ENCODE measurements at places on chromosomes 5 and 9.

- no peak for DNase-seq
These were observed 9.4 kb upstream of the DELE1 start for GRCh38 chr5:141914199-141914743.

DNA sequence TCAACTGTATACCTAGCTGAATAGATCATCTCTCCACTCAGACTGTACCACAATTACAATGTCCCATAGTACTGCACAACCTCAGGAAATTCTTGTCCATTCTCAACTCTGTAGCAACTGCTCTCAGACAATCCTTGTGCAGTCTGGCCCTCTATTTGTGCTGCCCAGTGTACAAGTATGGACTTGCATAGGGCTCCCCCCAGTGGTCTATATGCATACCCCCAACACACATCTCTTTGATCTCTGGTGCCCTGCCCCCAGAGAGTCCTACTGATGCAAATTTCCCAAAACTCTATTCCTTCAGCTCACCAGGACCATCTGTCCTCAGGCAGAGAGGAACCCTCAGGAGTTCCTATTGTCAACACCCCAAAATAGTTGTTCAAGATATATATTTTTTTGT, 205.3 kb downstream of the SLCO4C1 start:
- DNase-seq: no peak

GRCh38 chr5:75113354-75114113, 61.2 kb upstream of the GCNT4 start:
- no peak for DNase-seq

DNA sequence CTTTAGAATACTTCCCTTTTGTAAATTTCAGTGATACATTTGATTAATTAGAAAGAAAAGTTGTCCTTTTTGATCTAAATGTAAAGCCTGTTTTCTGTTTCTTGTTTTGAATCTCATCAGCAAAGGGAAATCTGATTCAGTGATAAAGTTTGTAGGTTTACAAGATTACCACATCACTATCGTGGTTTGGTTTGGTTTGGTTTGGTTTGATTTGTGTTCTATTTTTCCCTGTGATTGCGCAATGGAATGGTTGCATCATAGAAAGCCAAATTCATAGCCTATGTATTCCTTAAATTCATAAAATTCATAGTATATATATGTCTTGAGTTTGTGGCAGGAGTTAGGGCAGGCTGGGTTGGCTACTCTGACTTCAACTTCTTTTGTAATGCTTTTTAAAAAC, 15.2 kb downstream of the SRFBP1 start:
- DNase-seq: no peak

- no peak for DNase-seq
These were observed 112.8 kb upstream of the CDH12 start for GRCh38 chr5:22965960-22966359.

- no peak for DNase-seq
These were observed 2.3 kb upstream of the FBXW11 start for GRCh38 chr5:172008689-172009141.

- no peak for DNase-seq
These were observed 1.2 kb upstream of the CLPTM1L start for GRCh38 chr5:1345876-1346626.

DNA sequence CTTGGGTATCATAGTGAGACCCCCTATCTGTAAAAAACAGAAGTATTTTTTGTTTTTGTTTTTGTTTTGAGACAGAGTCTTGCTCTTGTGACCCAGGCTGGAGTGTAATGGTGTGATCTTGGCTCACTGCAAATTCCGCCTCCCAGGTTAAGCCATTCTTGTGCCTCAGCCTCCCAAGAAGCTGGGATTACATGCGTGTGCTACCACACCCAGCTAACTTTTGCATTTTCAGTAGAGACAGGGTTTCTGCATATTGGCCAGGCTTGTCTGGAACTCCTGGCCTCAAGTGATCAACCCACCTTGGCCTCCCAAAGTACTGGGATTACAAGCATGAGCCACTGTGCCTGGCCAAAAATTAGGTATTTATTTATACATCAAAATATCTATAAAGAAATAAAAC, 10.2 kb upstream of the CCDC171 start:
- DNase-seq: no peak

DNA sequence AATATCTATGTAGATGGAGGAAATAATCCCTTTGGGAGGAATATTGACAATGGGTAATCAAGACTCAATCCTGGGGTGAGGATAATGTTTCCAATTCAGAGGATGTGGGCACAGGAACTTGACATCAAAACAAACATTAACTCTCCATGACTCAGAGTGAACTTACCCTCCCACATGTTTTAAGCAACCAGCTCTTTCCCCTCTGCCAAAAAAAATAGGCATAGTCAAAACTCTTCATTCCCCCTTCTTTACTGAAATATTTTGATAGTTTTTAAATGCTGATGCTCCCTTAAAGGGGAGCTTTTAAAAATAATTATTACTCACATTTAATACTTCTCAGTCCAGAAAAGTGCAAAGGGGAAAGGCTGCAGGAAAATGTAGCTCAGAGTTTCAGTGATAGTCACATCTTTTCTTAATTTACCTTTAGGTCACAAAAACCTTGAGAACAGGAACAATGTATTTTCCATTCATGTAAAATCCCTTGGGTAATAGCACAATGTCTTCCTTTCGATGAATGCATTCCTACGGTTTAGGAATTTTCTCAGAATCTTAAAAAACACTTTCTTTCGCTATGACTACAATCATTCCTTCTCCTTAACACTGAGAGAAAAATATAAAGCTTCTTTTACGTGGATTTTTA, 298.4 kb upstream of the GRAMD2B start:
- DNase-seq: no peak

DNA sequence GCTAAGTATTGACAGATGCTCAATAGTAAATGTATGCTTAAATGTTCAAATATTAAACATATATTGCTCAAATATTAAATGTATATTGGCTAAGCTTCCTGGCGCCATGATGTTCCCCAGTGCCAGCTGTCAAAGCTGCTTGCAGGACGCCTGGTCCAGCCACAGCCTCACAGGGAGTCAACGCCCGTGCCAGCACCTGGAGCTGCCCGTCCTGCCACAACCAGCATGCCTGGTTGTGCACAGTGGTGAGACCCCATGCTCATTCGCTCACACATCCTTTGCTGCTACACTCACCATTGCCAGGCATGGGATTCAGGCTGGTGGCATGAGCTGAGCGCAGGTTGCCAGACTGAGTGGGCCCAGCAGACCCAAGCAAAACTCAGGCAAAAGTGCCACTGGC, 926.9 kb upstream of the EDIL3 start:
- no peak for DNase-seq

DNA sequence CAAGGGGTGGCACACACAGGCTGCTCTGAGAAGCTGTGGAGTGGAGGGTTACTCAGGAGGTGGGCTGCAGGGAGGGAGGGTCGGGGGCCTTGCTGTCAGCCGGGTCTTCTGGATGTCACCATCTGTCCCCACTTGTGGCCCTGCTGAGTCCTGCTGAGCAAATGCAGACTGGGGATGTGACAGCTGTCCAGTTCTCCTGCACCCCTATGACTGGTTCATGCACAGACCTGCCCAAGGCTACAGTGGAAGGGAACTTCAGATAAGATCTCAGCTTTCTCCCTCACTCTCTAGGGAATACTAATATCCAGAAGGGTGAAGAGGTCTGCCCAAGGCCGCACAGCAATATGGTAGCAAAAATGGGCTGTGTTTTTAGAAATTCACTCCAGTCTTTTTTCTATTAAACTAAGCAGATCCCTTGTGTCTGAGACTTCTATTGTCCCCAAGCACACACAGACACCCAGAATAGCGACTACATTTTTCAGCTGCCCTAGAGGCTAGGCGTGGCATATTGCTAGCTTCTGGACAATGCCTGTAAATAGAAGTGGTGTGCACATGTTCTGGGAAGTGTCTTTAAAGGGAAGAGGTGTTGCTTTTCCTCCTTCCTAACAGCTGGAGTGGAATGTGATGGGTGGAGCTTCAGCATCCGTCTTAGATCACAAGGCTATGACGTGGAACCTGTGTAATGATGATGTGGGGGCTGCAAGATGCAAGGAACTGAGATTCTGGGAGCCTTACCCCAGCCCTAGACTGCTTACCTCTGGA, 51.1 kb upstream of the TBC1D2 start:
- DNase-seq: no peak

- no peak for DNase-seq
These were observed 102.0 kb upstream of the SMC5 start for GRCh38 chr9:70156729-70157128.

DNA sequence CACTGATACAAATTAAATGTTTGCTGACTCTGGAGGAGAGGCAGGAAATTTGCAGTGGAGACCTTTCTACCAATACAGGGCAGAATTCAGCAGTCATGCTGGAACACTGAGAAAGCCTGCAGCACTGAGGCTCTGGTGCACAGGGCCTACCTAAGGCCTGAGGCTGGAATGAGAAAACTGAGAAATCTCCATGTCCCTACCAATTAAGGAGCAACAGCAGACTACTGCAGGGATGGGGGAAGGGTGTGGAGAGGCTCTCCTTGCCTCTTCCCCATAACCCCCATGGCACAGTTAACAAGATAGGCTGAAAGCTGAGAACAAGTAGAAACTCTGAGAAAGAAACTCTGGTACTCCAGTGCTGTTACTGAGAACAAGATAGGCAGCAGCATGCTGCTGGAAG, 10.5 kb downstream of the FBXO4 start:
- no peak for DNase-seq

DNA sequence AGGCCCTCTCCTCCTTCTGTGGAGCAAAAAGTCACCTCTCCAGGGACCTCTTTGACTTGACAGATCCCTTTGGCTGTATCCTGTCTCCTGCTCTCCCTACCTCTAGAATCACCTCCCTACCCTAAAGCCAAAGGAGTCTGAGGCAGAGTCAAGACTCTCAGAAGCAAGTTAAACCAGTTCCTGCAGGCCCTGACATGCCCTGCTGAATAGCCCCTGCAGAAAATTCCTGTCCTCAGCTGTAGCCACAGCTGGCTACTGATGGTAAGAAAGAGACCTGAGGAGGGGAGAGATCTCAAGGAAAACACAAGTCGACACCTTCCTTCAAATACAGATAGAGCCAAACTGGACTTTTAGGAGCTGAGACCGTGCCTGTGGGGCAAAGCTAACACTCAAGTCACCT, 23.7 kb upstream of the UBAP2 start:
- DNase-seq: no peak

GRCh38 chr9:36336131-36336907, 63.8 kb downstream of the RNF38 start:
- no peak for DNase-seq

DNA sequence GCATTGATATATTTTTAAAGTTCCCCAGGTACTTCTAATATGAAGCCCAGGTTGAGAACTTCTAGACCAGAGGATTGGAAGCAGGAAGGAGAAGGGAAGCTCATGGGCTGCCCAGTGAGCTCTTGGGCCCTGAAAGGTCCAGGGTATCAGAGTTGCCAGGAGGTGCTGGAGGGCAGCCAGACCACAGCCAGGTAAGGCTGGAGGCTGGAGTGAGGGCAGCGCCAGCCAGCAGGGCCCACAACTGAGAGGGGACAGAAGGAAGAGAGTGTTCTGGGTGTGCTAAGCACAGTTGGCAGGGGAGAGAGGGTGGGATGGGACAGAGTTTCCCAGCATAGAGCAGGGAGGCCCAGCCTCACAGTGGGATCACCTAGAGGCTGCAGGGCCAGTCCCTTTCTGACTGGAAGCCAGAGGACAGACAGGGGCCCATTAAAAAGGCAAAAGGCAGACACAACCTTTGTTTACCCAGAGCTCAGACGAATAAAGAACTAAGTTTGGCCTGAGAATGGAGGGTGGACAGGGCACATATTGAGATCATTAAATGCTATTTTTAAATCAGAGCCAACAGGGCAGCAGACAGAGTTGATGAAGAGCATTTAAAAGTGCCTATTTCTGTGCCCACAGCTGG, 94.9 kb downstream of the PDE8B start:
- DNase-seq: no peak

GRCh38 chr5:125277494-125278154, 531.2 kb upstream of the ZNF608 start:
- DNase-seq: no peak

GRCh38 chr9:91757782-91758181, 192.2 kb downstream of the ROR2 start:
- DNase-seq: no peak

DNA sequence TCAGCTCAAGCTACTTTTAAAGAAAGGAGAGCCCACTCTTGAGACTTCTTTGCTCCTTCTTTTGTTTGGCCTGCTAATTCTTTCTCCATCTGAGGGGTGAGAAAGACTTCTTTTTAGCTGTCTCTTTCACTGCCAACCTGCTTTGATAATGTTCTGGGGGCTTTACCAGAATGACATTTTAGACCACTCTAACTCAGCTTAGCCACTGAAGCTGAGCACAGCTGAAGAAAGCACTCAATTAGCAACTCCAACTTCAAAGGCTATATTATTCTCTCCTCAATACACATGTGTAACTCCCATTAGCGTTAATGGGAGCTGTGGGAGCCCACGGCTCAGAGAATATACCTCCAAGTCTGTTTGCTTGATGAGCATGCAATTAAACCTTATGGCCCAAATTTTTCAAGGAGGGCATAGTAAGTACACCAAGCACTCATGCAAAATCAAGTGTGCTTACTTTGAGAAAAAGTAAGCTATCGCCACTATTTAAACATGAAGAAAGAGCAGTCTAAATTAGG, 815.4 kb upstream of the DMAC1 start:
- DNase-seq: no peak

GRCh38 chr5:177366528-177367322, 9.0 kb downstream of the RGS14 start:
- no peak for DNase-seq

GRCh38 chr5:15133456-15133965, 261.9 kb upstream of the ANKH start:
- DNase-seq: no peak
